ENCODE measurements at places on chromosomes 11 and 22.

GRCh38 chr22:45976254-45977002, 534 bp downstream of the WNT7B start:
- no peak for DNase-seq

GRCh38 chr11:122882189-122882856, at the start of gene JHY:
Gene JHY (plus strand): TSS chr11:122882759. CDS start chr11:122885850, 3,091 bp downstream.
- no peak for DNase-seq

DNA sequence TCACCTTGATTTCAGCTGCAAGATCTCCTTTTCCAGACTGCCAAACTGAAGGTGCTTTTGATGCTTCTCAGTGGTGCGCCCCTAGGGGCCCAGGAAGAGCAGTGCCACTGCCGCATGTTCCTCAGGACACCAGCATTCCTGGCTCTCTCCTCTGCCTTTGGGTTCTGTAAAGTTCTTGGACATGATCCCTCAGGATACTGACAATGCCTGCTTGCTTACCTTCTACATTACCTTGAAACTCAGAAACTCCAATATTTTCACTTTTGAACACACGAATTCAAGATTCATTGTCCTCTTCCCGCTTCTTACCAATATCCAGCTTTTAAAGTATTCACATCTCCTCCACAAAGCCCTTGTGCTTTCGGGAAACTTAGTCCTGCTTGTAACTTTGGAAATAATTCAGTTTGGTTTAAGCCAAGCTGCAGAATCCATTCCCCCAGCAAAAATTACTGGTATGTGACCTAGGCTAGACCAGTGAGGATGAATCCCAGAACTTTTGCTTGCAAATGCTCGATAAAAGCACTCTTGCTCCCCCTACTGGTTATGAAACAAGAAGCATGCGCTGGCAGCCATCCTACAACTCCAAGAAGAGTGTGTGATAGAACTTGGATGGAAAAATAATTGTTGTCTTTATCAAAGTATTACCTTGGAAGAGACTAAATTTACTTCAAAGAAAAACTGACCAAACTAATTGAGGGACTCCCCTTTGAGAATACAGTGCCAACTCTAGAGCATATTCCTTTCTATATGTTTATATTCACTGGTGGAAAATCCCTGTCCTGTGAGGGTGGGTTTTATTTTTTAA, 16.5 kb upstream of the OR5B21 start:
- peak; percentile 75 for DNase-seq

DNA sequence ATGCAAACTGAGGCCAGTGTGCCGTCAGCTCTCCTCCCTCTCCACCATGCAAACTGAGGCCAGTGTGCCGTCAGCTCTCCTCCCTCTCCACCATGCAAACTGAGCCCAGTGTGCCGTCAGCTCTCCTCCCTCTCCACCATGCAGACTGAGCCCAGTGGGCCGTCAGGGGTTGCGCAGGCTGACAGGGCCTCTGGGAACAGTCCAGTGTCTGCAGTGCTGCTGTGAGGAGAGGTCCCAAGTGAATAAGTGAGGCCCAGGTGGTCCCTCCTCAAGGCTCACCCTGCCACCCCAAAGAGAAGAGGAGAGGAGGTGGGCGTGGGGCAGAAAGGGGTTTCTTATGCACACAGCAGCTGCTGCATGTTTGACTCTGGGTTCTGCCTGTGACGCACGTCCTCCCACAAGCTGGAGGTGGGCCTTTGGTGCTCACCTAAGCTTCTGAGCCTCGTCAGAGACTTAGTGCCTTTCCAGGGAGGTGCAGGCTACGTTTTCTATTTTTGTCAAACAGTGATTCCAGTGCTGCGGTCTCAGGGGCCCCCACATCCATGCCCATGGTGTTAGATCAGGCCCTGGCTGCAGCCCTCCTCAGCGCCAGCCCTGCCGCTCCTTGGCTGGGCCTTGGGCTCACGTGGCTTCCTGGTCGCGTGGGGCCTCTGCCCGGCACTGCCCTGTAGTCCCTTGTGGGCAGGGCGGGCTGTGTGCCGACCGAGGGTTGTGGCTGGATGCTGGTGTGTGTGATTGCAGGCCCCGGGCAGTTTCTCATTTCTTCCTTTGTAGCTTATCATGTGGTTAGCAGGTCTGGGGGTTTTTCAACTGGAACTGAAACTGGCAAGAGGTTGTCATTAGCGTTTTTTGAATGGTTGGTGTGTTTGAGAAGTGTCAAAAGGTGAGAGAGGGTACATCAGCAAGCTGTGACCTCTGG, 7.1 kb downstream of the TPCN2 start:
- no peak for DNase-seq

GRCh38 chr11:57650739-57651090, 1.0 kb upstream of the YPEL4 start:
- no peak for DNase-seq

DNA sequence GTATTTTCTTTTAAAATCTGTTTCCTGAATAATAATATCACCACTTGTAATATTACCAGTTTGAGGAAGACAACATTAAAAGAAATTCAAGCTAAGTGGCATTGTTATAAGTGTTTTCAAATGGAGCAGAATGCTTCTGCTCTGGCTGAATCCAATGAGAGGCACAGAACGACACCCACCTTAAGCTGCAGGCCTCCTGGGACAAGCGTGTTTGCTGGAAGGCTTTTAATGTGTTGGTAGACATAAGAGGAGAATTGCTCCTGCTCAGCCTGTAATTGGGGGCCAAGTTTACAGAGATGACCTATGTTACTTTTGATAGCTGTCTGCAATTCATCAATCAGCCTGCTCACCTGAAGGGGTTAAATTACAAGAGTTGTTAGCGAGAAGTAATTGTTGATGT, 242.2 kb downstream of the DCDC1 start:
- no peak for DNase-seq

DNA sequence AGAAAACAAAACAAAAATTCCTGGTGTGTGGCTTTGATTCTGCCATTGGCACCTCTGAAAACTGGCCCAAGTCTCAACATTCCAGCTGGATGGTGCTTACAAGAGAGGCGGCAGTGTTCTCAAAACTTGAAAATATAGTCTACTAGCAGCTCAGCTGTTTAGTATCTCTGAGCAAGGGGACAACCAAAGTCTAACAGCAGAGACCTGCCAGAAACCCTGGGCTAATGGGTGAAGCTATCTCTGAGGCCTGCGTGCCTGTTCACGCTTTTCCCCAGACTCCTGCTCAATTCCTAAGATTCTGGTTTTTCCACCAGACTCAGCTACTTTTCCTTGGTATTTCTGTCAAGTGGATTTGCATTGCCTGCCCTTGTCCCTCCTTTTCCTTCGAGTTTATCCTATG, 17.9 kb downstream of the TMEM218 start:
- DNase-seq, result no peak

DNA sequence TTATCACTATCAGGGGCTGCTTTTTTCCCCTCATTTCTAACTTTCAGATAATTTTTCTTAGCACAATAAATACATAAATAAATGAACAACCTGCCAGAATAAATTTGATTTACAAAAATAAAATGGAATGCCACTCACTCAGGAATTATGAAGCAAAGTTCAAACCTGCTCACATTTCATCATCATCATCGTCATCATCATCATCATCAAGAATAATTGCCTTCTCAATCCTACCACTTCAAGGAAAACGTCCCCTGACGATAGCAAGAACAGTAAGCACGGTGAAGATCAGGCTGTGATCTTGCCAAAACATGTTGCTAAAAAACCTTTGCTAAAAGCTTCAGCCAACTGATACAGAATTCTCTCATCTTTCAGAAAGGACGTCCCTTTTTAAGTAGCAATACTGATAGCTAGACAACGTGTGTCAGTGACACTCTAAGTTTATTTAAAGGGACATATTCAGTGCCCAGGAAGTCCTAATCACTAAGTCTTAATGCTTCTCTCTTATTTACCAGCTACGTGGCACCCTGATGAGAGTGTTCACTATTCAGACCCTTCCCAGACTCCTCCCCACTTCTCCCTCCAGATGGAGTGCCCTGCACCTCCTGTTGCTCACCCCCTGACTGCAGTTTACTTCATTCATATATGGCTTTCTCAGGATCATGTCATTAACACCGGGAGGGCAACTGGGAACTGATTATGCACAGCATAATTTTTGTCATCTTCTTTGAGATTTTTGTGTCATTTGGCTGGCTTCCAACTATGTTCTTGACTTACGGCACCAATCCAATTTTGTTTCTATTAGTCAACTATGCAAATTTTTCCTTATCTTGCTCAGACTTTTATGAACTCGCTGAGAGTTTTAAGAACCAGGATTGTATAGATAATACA, 200.1 kb upstream of the GUCY1A2 start:
- DNase-seq, result no peak

GRCh38 chr11:115929618-115930129, 425.5 kb upstream of the CADM1 start:
- DNase-seq, result no peak

GRCh38 chr22:34960005-34960404, 106.0 kb upstream of the ISX start:
- no peak for DNase-seq

DNA sequence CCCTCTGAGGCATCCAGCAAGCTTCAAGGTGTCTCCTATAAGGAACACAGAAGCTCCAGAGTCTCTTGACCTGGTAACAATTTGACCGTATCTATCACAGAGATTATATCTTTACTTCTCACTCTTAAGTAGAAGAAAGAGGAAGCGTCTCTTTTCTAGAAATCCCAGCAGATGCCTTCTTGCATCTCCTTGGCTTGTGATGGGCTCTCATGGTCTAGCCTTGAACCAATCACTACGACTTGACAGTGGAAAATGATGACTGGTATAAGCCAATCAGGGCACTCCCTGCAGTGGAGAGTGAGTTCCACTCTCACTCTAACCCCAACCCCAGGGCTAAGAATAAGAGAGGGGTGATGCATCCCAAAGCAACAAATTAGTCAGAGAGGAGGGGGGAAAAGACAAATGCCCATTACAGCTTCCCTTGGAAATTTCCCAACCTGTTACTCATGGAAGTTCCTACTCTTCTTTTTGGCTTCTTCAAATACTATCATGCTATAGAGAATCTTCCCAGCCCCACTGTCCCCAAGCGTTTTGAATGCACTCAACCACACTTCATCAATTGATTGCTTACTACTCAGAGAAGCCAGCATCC, 293.5 kb downstream of the MN1 start:
- no peak for DNase-seq

GRCh38 chr22:32203181-32204039, 1.5 kb downstream of the RFPL2 start:
- no peak for DNase-seq

DNA sequence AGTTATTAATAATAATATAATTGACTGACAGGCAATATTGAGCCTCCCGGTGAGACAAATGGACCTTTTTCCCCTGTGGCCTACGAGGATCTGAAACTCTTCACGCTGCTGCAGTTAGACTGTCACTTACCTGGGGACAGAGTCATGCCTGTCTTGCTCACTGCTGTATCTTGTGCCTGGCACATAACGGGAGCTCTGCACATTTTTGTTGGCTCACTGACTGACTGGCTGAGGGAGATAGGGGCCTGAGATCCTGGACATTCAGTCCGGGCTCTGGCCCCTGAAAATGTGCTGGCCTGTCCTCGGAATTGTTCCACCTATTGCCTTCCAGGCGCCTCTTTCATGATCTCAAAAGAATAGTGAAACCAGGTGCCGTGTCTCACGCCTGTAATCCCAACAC, 743 bp upstream of the CD3D start:
- DNase-seq, result no peak

DNA sequence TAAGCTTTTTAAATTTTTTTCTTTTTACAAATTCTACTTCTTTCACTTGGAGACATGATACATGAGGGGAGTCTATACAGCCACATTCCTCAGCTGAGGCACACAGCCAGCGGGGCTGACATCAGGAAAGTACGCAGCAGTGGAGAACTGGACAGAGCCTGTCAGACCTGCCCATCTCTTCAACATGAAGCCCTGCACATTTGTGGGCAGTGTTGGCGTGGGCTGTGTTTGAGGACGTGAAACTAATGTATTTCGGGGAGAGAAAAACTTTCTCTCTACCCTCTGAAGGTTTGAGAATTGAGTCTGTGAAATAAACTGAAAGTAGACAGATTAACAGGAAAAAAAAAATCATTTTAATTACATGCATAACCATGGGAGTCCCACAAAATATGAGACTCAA, 84.8 kb upstream of the HTATIP2 start:
- no peak for DNase-seq

GRCh38 chr11:5679811-5680210, 5.1 kb downstream of the TRIM5 start:
- no peak for DNase-seq

DNA sequence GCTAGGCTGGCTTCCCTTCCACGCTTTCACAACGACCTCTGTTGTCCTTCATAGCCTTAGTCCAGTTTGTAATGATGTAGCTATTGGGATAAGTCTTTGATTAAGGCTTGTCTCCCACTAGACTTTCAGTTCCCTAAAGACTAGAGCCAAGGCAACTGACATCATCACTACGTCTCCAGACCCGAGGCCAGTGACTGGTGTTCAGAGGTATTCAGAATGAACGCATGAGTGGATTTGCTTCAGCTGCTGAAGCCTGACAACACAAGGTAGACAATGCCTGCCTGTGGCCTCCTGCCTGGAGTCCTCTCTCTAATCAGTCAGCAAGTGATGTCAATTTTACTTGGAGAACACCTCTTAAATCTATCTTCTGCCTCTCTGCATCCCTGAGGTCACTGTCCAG, 13.6 kb downstream of the EFCAB6 start:
- no peak for DNase-seq

GRCh38 chr11:117997823-117998579, 11.8 kb downstream of the IL10RA start:
- DNase-seq, result no peak

DNA sequence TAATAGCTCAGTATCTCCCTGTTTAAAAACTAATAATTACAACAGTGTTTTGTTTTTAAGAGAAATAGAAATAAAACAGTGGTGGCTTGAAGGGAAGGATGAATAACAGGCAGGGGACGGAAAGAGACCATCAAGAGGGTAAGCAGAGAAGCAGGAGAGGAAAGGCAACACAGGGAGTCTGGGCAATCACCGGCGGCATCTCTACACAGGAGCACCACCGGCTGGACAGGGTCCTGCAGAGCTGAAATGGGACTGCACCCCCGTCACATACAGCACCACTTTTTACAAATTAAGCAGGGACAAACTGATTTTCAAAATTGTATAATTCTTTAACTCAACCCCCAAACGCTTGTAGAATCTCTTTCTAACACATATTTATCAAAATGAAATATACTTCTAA, 18.4 kb downstream of the PHF21A start:
- no peak for DNase-seq

DNA sequence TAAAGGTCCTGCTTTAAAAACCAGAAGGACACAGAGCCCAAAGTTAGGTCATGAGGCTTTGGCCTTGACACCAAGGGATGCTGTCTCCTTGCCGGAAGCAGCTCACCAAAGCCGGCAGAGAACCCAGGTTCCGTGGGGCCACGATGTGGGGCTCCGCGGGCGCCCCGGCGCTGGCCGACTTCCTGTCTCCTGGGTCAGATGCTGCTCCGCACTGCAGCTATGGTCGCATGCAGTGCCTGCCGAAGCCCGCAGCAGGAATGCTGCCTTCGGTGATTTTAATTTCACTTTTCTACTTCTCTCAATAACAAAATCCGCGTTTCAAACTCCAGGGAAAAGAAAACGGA, 454 bp upstream of the OTUB1 start:
- peak; percentile 30 for DNase-seq

DNA sequence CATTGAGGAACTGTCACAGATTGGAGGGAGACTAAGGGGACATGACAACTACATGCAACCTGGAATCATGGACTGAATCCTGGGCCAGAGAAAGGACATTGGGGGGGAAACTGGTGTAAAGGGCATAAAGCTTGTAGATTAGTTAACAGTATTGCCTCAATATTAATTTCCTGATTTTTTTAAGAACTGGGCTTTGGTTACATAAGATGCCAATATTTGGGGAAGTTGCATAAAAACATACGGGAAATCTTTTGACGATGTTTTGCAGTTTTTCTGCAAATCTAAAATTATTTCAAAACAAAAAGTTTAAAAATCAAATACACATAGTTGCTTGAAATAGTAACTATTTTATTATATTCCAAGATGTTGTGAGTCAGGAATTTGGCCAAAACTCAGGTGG, 2.9 kb upstream of the FOLR3 start:
- DNase-seq, result no peak
